ENCODE measurements at places on chromosomes 12 and 14.

GRCh38 chr14:103401223-103402214 is 16.3 kb downstream of the MARK3 start:
- DNase-seq: no peak

DNA sequence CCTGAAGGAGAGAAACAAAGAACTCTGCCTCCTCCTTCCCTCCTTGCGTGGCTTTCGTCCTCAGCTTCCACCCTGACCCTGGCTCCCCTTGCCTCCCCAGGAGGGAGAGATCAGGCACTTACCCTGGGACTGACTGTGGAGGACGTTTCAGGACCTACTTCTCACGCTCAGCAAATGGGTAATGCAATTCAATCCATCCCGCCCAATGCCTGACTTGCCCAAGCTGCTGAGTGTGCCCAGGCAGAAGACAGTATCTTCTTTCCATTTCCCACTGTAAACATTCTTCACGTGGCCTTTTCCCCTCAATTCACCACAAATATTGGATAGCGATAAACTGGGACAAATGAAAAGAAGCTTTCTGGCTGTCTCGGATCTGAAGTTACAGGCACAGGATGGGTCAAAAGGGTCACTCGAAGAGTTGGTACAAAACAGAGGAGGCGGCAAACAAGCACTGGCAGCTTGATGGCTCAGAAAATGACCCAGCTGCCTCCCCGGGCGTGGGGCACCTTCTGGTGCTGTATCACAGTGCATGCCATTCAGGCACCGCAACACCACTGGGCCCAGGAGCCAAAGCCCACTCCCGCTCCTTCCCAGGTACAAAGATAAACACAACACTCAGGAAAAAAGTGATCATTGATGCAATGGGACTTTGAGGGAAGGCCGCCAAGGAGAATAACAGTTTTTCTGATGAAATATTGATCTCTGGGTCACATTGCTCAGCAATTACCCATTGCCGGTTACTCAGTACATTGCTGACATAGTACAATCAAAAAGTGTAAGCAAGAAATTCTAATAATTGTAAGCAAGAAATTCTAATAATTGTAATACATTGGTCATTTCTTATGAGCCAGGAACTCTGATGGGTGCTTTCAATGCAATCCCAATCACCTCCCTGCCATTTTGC is 65.8 kb downstream of the TRIM9 start:
- DNase-seq: no peak

DNA sequence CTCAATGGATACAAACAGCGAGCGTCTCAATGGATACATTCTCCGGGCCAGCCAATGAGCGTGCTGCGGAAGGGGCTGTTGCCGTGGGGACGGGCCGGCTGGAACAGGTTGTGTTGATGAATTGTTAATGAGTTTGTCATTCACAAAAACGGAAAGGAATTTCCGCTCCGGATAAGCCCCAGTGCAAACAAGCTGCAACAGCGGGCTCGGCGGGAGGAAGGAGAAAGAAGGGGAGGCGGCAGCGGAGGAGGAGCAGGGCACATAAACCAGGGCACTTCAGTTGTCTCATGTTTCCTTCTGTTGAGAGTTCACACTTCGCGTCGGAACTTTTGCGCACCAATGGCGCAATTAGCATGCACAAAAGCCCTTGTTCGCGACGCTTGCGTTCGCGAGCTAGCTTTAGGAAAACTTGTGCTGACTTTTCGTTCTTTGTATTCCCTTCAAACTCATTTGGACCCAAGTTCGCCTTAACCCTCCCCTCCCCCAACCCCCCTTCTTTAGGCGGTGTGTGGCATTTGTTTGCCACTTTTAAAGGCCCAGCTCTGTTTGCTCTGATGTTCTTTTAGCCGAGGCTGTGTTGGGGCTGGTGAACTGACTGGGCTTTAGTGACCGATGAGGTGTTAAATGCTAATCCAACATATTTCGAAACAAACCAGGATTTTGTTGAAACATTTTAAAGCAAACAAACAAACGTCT is at the start of gene DUSP6:
Gene DUSP6, minus strand, starts transcription at position 10 of the 696 bp plus-strand sequence. CDS start 462 bp downstream, outside the sequence.
- DNase-seq: peak; percentile 97

DNA sequence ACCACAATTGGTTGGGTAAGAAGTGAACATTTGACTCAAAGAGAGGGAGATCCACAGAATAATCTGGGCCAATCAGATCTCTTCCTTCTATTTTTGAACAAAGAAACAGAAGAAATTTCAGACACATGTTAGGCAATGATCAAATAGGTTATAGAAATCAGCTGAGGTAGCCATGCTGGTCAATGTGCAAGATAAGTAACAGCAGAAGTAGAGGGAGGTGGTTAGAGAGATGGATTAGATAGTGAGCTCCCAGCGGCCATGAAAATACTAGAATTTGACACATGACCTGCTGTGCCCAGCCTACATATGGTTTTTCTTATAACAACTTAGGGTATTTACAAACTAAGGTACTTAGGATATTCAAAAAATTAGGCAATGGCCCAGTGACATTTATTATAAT is 230.9 kb upstream of the ARID2 start:
- no peak for DNase-seq

DNA sequence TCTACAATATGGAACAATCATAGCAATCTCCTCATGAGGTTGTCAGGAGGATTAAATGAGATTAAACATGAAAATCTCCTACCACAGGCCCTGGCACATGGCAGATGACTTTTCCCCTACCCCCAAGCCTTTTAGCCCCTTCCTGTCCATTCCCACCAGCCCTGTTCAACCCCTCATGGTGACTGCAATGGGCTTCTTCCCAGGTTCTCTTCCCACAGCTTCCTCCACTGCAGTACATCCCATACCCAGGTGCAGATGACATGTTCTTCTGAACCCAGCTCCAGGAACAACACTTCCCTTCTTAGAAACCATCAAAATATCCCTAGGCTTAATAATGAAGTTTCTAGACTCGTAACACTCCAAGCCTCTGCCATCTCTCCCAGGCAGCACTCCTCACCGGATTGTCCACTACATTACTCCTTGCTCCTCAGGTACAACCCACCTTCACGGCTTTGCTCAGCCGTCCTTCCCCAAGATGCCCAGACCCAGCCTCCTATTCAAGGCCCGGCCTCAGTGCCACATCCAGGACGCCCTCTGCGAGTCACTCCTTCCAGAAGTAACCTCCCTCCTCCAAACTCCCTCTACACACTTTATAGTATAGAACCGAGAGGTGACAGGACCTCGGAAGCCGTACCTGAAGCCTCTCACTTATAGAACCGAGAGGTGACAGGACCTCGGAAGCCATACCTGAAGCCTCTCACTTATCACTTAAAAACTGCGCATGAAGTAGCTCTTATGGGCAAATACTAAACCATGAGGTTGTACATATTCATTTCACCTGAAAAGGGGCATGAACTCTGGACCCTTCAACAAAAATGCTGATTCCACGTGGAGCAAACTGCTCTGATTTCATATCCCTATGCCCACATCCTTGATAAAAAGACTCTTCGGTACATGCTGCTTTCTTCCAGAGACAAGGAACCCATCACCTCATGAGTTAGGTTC is 1.5 kb downstream of the CRACR2A start:
- DNase-seq: no peak

- DNase-seq: no peak
These were observed 14.8 kb downstream of the GRIP1 start for GRCh38 chr12:66664076-66664475.

- DNase-seq: no peak
These were observed 12.5 kb downstream of the TIMM9 start for GRCh38 chr14:58414845-58415244.

DNA sequence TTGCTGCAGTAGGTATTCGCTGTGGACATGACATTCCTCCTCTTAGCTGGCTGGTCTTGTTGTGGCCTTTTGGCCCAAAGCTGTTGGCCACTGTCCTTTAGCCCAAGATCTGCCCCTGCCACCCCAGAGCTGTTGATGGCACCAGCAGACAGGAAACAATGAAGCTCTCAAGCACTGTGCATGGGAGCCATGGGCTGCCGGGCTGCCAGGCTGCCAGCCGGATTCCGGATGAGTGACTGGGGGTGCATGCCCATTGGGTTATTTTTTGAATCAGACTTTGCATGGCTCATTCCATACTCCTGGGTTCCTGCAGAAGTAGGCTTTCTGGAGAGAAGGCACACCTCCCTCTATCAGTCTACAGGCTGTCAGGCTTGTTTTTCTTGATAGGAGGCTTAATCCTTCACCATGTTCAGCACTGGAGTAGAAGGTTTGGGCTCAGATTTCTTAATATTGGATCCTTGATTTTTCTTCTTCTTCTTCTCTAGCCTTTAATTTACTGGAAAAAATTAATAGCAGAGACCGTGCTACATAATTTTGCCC is 32.4 kb downstream of the MAX start:
- no peak for DNase-seq

DNA sequence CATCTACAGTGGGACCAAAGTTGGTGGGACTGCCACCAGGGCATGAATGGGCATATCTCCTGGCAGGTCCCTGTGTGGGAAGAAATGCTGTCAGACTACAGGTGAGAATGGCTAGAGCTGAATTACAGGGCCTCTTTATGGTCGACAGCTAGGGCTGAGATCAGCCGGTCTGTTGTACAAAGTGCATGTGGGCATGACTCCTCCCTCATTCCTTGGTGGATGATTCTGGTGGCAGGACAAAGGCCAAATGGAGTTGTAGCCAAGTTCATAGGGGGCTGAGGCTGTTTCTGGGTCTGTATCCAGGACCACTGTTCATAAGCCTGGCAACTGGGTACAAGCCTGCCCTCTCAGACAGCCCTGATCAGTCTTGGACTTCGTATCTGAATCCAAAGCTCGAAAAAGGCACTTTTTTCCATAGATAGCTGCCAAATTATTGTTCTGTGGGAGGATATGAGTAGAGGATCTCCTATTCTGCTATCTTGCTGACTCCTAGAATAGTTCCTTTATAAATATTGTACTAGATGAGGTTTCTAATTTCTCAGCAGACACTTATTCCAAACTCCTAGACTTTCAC is 460.8 kb downstream of the TMEM117 start:
- DNase-seq: no peak

GRCh38 chr12:69022674-69023073 is 89.7 kb upstream of the CPM start:
- DNase-seq: no peak

DNA sequence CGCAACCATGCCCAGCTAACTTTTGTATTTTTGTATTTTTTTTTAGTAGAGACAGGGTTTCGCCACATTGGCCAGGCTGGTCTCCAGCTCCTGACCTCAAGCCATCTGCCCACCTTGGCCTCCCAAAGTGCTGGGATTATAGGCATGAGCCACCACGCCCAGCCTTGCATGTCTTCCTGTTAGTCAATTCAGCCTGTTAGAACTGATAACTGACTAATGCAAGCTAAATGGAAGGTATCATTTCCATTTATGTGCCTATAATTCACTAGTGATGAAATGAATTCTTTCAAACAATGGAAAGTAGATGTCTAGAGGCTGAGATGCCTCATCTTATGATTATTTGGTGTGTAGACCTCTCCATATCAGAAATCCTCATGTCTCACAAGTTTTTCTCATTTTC is 37.3 kb upstream of the DIP2B start:
- no peak for DNase-seq

DNA sequence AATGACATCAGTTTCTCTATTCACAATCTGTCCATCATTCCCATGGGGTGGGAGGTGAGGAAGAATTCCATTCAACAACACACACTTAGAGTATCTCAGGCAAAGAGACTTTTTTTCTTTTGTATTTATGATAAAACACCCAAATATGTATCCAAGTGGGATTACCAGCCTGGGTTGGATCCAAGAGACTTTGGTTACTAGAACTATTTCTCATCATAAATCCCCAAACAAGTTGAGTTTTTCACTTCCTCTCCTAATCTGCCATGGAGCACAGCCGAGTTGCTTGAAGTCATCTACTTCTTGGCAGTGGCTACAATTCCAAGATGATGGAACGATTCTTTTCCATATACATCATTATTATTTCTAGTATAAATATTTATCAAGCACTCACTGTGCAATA is 209.2 kb upstream of the HMGA2 start:
- no peak for DNase-seq

DNA sequence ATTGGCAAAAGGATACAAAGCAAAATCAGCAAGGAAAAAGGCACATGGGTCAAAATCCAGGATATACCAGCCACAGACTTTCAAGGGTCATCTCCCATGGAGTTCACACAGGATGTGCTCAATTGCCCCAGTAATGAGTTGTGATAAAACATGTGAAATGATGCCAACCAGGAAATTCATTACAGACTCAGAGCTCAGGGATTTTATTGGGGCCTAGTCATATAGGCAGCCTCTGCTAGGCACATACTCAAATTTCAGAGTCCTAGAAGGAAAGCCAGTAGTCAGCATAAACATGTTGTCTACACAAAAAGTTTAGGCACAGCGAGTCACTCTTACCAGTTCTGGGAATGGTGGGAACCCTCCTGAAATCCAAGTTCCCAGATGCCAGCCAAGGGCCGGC is 64.4 kb upstream of the OSBPL8 start:
- no peak for DNase-seq

DNA sequence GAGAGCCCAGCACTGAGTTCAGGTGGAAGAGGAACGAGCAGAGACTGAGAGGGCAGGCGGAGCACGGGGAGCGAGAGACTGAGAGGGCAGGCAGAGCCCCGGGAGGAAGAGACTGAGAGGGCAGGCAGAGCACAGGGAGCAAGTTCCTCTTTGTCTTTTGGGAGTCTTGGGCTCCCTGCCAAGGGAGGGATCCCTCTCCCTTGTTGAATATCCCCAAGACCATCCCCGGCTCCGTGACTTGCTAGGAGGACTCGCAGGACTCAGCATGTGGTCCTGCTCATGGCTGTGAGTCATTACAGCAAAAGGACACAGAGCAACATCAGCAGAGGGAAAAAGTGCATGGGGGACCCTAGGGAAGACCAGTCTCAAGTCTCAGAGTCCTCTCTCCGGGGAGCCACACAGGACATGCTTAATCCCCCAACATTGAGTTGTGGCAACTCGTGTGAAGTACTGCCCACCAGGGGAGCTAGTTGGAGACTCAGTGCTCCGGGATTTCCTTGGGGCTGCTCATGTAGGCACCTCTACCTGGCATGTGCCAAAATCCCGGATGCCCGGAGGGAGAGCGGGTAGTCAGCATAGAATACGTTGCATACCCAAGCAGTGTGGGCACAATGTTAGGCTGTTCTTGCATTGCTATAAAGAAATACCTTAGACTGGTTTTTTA is 81.0 kb downstream of the CCDC92 start:
- DNase-seq: no peak

- no peak for DNase-seq
These were observed 16.7 kb downstream of the PRH1 start for GRCh38 chr12:10867381-10867780.

DNA sequence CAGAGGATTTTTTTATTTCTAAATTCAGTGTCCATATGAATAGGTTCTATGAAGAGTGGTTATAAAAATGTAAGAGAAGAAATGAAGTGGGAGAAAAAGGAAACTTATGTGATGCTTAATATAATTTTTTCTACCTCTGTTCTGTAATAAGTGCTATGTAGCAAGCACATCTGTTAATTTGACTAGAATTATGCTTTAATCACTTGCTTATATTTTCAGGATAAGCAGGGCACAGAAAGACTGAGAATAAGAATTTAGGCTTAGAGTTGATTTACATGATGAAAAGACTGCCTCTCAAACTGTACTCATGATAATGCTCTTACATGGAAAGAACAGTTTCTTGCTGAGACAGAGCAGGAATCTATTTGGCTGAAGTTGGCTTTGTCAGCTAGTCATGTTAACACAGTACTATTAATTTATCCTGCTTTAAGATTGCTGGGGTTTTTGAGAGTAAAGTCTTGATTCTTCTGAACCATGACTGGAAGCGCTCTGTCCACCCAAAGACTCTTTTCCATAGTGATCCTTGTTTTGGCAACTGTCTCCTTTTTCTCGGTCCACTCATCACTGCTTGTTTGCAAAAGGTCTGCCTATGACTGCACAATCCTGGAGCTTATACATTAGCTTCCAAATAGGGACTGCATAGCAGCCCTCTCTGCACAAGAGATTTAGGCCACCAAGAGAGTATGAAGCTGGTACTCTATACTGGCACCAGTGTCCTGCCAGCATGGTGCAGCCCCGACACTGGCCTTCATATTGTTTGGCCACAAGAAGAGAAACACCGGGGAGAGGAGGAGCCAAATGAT is 98.8 kb downstream of the AKAP6 start:
- no peak for DNase-seq
